Activated CD4-positive, alpha-beta T cell treated with anti-CD3 and anti-CD28 coated beads for 4 hours (primary cell): ENCODE measurements at places on chromosomes 13 and 19.

- no peak for DNase-seq
These were observed 251.4 kb downstream of the VWA8 start for GRCh38 chr13:41709511-41709910.

GRCh38 chr13:110327051-110327721 lies 20.1 kb downstream of the COL4A2 start:
- DNase-seq = no peak

DNA sequence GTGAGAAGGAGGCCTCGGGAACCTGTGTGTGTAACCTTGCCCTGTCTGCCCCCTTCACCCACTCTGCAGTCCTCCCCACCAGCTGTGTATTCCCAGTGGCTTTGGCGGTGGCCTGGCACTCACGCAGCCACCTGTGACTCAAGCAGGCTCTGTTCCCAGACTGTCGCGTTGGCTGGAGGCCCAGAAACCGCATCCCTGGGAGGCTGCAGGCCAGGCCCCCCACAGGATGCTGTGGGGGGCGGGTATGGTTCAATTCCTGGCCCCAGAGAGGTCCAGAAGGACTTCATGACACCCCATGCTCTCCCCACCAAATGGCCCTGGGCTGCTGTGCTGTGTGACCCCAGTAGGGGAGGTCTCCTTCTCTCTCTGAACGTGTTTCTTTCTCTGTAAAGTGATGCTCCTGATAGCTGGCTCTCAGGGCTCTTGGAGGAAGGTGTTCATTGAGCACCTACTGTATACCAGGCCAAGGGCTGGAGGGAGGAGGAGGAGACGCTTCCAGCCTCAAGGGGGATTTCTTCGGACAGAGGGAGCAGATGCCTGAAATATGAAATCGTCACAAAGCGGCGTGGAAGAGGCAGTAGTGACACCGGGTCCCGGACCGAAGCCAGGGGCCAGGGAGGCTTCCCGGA lies 1.9 kb upstream of the LINGO3 start:
- DNase-seq = no peak

GRCh38 chr19:50357178-50358100 lies 8.0 kb downstream of the NAPSA start:
- peak; percentile 90 for DNase-seq

- DNase-seq = peak; percentile 79
These were observed 92.4 kb downstream of the STK24 start for GRCh38 chr13:98484289-98485219.

GRCh38 chr19:55579766-55580621 lies 654 bp downstream of the ZNF579 start:
- no peak for DNase-seq

DNA sequence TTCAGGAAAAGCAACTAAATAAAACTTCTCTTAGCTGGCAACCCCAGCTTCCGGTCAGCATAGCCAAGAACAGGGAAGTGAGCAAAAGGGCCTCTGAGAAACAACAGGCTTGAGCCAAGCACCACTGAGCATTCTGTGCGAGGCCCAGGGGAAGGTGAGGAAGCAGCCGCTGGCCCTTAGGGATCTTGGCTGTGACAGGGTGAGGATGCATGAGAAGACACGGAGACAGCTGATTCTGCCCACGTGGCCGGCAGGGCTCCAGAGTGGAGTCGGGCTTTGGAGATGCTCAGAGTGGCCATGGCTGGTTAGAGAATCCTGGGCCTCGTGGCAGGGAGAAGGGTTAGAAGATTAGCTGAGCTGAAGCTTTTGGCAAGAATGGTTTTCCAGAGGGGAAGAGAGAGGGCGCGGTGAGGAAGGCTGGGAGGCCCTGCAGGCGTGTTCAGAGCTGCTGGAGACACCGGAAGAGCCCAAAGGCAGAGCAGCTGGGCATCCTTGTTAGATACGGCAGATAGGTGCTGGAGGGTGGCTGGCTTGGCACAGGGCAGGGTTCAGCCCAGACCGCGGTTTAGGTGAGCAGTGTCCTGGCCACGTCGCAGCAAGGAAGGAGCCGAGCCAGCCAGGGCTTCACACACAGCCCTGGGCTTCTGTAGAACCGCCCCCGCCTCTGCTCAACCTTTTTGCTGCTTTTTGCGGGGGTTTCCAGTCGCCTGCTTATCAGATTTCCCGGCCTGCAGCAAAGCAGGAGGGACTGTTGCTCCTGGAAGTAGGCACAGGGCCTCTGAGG lies 17.3 kb downstream of the UPF1 start:
- DNase-seq = no peak

GRCh38 chr13:72716776-72717175 lies 10.7 kb downstream of the MZT1 start:
- DNase-seq = no peak

DNA sequence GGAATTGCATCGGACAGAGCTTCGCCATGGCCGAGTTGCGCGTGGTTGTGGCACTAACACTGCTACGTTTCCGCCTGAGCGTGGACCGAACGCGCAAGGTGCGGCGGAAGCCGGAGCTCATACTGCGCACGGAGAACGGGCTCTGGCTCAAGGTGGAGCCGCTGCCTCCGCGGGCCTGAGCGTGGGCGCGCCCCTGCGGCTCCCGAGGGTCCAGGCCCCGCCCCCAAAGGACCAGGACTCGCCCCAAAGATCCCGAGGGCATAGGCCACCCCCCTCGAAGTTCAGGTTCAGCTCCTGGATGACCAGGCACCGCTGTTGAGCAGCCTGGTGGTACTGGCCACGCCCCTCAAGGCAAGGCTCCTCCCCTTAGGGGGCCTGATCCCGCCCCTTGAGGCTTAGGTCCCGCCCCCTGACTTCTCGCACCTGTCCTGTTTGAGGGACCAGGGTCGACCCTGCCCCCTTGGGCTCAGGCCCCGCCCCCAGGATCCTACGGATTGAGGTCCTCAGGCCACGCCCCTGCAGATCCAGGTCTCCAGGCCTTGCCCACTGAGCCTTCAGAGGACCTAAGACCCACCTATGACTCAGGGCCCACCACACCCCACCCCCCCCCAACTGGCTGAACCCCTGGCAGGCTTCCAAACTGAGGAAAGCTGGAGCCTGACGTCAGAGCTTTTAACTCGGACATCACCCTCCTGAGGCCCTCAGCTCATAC lies 43.1 kb downstream of the CYP4F22 start:
- DNase-seq = peak; percentile 69

DNA sequence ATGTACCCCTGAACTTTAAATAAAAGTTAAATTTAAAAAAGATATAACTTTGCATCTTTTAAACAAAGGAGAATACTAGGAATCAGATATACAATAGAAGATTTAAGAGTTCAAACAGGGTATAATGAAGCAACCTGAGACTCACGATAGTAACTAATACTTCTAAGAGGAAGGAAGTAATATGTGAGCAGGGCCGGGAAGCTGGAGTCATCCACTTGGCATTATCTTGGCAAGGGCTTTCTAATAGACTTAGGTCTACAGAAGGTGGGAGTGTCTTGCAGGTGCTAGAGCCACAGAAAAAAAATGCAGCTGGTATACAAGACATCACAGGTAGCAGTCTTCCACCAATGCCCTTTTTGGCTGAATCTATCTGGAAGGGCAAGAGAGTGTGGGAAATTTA lies 231.9 kb downstream of the KCTD12 start:
- DNase-seq = no peak

DNA sequence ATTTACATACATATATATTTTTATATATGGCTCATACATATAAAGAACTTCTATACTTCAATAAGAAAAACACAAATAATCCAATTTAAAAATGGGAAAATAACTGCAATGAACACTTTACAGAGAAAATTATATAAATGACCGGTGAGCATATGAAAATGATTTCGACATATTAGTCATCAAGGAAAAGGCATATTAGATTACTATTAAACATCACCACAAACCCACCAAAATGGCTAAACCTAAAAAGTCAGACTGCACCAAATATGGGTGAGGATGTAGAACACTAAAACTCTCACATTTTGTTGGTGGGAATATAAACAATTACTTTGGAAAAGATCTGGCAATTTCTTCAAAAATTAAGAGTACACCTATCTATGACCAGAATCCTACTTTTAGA lies 316.2 kb downstream of the ENOX1 start:
- DNase-seq = no peak
